ENCODE measurements at places on chromosomes 5 and 9. TPM values are rescaled to one million over a fixed set of nuclear protein-coding genes. Genes with fewer than 3 reads are reported as not detected.

- no peaks in the 10 kb centered on the region for H3K36me3 ChIP-seq
- H3K27me3 ChIP-seq: no peaks in the 10 kb centered on the region
- H3K4me1 ChIP-seq: peaks cover 10% of the 10 kb centered on the region
These were observed 45.9 kb downstream of the PSD2 start for GRCh38 chr5:139841549-139841948.

GRCh38 chr5:663436-664342 lies 29.5 kb downstream of the TPPP start:
- no peaks in the 10 kb centered on the region for H3K4me1 ChIP-seq
- no peak overlapping the region for H3K4me3 ChIP-seq
- no peak overlapping the region for H3K27ac ChIP-seq
- H3K27me3 ChIP-seq: no peaks in the 10 kb centered on the region
- peak; percentile 72 for DNase-seq
- peaks cover 91% of the 10 kb centered on the region for H3K36me3 ChIP-seq

- H3K4me1 ChIP-seq: peaks cover 12% of the 10 kb centered on the region
- H3K27me3 ChIP-seq: no peaks in the 10 kb centered on the region
- no peak overlapping the region for H3K27ac ChIP-seq
- no peak overlapping the region for H3K4me3 ChIP-seq
- H3K36me3 ChIP-seq: no peaks in the 10 kb centered on the region
These were observed 26.1 kb downstream of the ADAMTS2 start for GRCh38 chr5:179319123-179319522.

- H3K4me3 ChIP-seq: peak overlapping the region; percentile 29
- H3K4me1 ChIP-seq: peaks cover 84% of the 10 kb centered on the region
- DNase-seq: no peak
- no peaks in the 10 kb centered on the region for H3K27me3 ChIP-seq
- H3K27ac ChIP-seq: peak overlapping the region; percentile 74
These were observed 5.1 kb upstream of the RALGDS start for GRCh38 chr9:133125941-133126696.

The PNPLA7 gene
- 19.9 TPM for polyA plus RNA-seq

DNA sequence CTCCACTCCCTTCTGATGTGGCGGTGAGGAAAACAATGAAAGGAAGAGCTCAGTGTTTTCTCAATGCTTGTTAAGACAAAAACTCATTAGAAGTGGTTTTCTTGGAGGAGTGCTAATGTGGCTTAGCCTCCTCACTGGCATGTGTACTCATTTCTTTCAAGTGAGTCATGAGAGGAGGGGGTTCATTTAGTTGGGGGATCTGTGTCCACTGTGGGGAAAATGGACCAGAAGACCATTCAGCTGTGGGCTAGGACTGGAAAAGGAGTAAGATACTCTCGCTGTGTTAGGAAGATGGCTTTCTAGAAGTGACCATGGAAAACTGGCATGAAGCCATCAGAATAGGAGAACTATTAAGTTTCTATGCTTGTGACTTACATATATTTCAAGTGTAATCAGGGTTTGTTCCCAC lies 23.5 kb downstream of the KLF9 start:
- H3K27ac ChIP-seq: no peak overlapping the region
- H3K27me3 ChIP-seq: no peaks in the 10 kb centered on the region
- H3K4me3 ChIP-seq: no peak overlapping the region
- DNase-seq: no peak
- peaks cover 23% of the 10 kb centered on the region for H3K36me3 ChIP-seq

- peak overlapping the region; percentile 85 for H3K27ac ChIP-seq
- no peak for DNase-seq
- H3K36me3 ChIP-seq: no peaks in the 10 kb centered on the region
- H3K27me3 ChIP-seq: no peaks in the 10 kb centered on the region
- no peaks in the 10 kb centered on the region for H3K4me1 ChIP-seq
These were observed 668.8 kb upstream of the KLF4 start for GRCh38 chr9:108158236-108158995.

The C1QTNF2 gene
- polyA plus RNA-seq: 0.24 TPM

The INSYN2B gene
- 1.1 TPM for polyA plus RNA-seq
